ENCODE measurements at places on chromosomes 6 and 20. TPM values are rescaled to one million over a fixed set of nuclear protein-coding genes. Genes with fewer than 3 reads are reported as not detected.

DNA sequence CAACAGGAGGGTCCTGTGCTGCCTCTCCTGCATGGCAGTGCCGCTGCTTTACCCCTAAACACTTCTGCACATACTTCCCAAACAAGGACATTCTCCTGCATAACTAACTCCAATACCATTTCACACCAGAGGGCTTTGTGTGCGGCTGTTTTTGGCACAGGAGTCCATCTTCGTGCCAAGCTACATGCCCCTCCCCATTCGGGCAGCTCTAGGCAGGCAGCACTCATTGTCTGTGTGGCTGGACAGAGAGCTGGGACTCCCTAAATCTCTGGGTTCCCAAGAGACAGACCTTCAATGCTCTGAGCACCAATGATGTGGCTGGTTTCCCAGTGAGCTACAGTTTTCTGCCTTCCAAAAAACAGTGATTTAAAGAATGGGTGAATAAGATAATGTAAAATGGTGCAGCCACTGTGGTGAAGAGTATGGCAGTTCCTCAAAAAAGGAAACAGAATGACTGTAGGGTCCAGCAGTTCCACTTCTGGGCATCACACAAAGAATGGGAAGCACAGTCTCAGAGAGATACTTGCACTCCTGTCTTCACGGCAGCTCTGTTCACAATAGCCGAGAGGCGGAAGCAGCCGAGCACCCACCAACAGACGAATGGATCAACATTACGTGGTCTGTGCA is 80.3 kb upstream of the DUSP22 start:
- no peak for DNase-seq

GRCh38 chr20:56343861-56344381 is 14.9 kb upstream of the FAM210B start:
- no peak for DNase-seq

- peak; percentile 15 for DNase-seq
Measured at GRCh38 chr20:4633780-4634179, 87.9 kb upstream of the PRND start.

DNA sequence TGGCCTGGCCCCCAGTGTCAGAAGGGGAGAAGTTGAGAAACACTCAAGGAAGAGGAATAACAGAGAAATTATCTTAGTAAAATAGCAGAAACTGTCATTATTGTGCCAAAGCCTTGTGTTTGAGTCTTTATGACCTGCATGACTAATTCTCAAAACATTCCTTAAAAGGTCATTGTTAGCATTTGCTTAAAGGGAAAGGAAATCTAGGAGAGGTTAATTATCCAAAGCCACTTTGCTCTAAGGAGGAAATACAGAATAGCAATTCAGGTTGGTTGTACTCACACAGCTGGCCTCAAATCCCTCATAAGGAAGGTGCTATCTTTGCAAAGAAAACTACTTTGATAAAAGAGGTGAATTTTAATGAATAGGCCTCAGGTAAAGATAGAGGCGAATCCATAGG is 516.7 kb downstream of the CBLN4 start:
- peak; percentile 67 for DNase-seq

DNA sequence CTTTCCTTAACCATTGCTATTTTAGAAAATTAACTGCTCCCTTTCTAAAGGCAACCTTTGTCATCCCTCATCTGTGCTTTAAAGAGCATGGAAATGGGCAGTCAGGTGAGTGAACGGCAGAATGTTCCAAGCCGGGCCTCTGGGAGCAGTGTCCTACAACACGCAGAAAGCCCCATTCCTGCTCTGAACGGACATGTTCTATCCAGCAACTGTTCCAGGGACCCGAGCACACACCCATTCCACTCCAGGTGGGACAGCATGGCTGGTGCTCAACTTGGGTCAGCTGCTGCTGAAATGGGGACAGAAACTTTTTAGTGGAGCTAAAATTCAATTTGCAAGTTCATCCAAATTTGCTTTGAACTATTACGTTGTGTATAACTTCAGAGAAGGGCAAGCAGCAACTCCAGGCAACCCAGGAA is 26.7 kb downstream of the DIDO1 start:
- no peak for DNase-seq

The PNLDC1 gene
- not detected for total RNA-seq

- no peak for DNase-seq
Measured at GRCh38 chr6:169424821-169425240, 171.2 kb upstream of the THBS2 start.

DNA sequence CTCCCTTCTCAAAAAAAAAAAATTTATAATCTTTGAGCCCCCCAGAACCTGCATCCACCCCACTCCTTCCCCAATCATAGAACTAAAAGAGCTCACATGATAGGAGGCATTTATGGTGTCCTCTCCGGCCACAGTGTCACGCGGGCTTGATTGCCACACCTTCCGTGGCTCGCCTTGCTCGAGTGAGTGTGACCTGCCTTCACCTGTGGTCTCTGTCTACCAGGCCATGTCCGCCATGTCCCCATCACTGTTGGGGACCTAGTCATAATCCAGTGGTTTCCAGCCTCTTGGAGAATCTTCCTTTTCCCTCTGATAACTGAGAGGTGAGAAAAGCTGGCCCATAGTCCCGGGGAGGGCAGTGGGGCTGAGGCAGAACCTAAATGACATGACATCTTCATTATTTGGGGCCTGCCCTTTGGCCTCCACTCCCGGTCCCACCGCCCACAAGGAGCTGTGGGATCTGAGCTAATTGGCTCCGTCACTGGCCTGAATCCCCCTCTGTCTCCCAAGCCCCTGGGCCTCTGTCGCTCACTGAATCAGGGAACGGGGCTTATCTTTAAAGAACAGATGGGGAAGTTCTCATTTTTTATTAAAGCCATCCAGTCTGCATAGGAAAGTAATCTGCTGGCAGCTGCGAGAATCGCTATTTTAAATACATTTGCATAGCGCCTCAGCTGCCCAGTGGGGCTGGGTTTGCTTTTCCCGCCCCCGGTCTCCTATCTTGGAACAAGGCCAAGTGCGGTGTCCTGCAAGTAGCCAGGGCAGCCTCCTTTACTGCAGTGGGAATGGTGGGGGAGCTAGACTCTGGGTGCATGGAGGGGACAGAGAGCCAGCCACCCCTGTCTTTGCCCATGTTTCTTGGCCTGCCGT is 197.6 kb upstream of the PMEPA1 start:
- DNase-seq: no peak

DNA sequence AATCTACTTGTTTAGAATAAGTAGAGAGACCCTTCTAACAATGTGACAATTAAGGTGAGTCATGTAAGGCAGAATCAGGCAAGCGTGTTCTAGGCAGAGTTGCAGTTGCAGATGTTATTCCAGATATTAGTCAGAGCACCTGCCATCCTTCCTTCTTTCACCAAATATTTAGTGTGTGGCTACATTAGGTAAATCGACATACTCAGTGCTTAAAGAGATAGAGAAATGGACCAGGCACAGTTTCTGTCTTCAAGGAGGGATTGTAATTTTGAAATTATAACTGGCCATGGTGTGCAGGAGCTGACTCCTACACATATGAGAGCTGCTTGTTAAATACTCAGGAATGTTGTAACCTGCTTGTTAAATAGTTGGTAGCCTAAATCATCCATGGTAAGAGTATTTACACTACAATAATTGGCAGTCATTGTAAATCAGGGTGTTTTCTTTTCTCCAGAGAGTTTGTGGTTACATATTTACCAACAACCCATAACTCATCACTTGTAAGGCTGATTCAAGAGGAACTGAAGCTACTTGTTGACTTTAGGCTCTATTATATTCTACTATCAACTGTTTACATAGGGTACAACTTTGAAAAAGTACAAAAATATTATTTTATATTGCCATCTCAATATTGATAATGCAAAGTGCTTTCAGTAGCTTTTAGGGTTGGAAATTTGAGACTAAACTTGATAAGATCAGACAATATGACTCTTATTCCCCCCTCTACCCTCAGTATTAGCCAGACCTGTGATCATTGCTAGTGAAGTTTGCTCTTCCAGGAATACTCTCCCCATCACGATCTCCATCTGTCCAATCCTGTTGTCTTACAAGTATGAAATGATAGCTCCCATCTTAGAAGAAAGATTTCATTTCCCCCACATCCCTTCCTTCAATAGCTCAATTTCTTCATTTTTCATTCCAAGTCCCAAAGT is 607.1 kb downstream of the COL12A1 start:
- DNase-seq: peak; percentile 40

DNA sequence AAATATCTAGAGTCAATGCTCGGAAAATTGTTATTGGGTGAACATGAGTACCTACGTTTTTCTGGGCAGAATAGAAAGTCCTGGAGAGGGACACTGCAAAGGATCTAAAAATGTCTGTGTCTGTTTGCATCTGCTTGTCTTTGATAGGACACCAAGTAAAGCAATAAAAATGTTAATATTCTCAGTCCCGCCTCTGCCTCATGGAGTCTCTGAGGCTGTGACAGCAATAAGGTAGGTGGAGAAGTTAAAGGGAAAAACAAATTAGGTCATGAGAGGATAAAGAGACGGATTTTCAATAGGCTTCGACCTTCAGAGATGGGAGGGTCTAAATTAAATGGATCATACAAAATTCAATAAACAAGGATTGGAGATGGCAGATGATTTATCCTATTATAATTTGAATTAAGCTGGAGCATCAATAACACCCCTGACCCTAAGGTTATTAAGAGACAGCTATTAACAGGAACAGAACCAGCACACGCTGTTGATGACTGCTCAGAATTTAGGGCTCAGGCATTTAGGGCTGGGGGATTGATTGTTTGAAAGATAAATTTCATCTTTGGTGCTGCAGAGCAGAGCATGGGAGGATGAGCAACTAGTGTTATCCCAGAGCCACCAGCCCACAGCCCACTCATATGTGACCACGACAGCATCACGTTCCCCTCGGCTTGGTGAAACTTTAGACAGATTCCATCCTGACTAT is 620.3 kb upstream of the CDH4 start:
- no peak for DNase-seq

- peak; percentile 38 for DNase-seq
Measured at GRCh38 chr20:36606158-36607066, 833 bp downstream of the RAB5IF start.

The RIPOR2 gene
- total RNA-seq: 1.0 TPM

GRCh38 chr6:158638324-158638854 is 6.2 kb downstream of the DYNLT1 start:
- no peak for DNase-seq

The ECT2L gene
- total RNA-seq: 0.10 TPM

GRCh38 chr20:17910828-17911294 is 57.7 kb downstream of the SNX5 start:
- DNase-seq: peak; percentile 98

DNA sequence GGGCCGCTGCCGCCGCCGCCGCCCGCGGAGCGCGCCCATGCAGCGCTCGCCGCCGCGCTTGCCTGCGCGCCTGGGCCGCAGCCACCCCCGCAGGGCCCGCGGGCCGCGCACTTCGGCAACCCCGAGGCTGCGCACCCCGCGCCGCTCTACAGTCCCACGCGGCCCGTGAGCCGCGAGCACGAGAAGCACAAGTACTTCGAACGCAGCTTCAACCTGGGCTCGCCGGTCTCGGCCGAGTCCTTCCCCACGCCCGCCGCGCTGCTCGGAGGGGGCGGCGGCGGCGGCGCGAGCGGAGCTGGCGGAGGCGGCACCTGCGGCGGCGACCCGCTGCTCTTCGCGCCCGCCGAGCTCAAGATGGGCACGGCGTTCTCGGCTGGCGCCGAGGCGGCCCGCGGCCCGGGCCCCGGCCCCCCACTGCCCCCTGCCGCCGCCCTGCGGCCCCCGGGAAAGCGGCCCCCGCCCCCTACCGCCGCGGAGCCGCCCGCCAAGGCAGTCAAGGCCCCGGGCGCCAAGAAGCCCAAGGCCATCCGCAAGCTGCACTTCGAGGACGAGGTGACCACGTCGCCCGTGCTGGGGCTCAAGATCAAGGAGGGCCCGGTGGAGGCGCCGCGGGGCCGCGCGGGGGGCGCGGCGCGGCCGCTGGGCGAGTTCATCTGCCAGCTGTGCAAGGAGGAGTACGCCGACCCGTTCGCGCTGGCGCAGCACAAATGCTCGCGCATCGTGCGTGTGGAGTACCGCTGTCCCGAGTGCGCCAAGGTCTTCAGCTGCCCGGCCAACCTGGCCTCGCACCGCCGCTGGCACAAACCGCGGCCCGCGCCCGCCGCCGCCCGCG is 730 bp downstream of the INSM1 start:
- DNase-seq: no peak

- peak; percentile 86 for DNase-seq
Measured at GRCh38 chr6:11921017-11921438, 91.1 kb upstream of the HIVEP1 start.

- no peak for DNase-seq
Measured at GRCh38 chr20:57680934-57681914, 28.6 kb downstream of the PMEPA1 start.

The VARS2 gene
- 47.5 TPM for total RNA-seq

The OLIG3 gene
- not detected for total RNA-seq

DNA sequence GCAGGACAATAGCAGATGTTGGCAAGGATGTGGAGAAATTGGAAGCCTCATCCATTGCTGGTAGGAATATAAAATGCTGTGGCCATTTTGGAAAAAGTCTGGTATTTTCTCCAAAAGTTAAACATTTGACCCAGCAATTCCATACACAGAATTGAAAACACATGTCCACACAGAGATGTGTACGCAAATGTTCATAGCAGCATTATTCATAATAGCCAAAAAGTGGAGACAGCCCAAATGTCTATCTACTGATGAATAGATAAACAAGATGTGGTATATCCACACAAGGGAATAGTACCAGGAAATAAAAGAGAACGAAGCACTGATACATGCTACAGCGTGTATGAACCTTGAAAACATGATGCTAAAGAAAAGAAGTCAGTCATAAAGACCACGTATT is 40.5 kb downstream of the CFAP61 start:
- DNase-seq: no peak

The AIF1 gene
- total RNA-seq: not detected

DNA sequence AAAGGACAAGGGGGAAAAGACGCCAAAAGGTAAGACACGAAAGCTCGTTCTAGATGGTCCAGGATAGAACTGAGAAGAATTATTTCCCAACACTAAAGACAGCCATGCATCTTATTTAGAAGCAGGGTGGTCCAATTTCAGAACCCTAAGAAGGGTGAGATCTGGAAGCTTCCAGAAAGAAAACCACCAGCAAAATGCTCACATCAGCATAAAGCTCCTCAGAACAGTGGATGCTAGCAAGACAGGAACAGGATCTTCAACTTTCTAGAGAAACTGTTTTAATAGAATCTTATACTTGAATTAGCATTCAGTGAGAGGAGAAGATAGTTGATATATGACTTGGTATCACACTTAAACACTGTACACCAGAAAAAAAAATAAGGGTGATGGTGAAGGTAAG is 101.5 kb downstream of the ZFP64 start:
- DNase-seq: no peak

DNA sequence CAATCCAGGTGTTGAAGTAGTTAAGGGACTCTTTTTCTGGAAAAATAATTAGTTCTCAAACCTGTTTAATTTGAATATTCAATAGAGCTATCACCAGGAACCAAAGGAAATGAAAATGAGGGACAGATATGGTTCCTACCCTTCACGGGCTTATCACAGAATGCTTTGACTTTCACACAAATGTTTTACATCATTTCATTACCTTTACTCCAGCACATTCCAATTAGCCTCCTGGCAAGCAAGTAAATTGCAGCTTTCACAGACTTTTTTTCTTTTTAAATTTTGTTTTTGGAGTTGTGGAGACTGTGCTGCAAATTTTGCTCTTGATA is 35.2 kb downstream of the PLEKHG1 start:
- DNase-seq: no peak

- DNase-seq: no peak
Measured at GRCh38 chr6:157891544-157892362, 68.7 kb downstream of the SNX9 start.

Data from renal cortical epithelial cell (primary cell).